ENCODE measurements at places on chromosomes 16 and 17. TPM values are rescaled to one million over a fixed set of nuclear protein-coding genes. Genes with fewer than 3 reads are reported as not detected.

The SLC38A8 gene
- not detected for total RNA-seq

The UMOD gene
- total RNA-seq: not detected

The SLC13A2 gene
- 0.21 TPM for total RNA-seq

The CCDC144A gene
- 1.4 TPM for total RNA-seq

The NGFR gene
- 0.96 TPM for total RNA-seq

The OTOP3 gene
- not detected for total RNA-seq

The MYH1 gene
- not detected for total RNA-seq
